Right renal cortex interstitium (tissue), 3 donors: ENCODE measurements at places on chromosomes 1 and 21.

DNA sequence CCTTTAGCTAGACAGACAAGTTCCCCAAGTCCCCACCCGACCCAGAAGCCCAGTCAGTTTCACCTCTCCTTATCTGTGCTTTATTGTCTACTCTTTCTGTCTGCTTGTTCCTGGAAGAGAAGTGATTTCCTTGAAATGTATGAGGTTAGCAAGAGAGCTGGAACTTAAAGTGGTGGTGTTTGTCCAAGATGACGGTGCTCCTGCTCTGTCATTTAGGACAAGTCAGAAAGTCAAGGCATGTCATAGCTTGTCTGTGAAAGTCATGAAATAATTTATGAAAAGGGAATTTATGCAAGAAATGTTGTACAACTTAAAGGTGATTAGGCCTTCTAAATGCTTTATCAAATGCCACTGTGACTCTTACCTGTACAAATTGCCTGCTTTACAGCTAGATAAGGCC is 178.1 kb downstream of the PLA2G4A start:
- no peak for DNase-seq

DNA sequence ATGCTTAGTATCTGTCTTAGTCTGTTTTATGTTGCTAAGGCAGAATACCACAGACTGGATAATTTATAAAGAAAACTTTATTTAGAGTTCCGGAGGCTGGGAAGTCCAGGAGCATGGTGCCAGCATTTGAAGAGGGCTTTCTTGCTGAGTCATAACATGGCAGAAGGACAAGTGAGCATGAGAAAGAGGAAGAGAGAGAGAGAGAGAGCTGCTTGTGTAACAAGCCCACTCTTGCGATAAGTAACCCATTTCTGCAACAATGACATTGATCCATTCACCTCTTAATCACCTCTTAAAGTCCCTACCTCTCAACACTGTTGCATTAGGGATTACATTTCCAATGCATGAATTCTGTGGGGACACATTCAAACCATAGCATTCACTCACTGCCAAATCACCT is 11.7 kb upstream of the MYOCOS start:
- DNase-seq = no peak

DNA sequence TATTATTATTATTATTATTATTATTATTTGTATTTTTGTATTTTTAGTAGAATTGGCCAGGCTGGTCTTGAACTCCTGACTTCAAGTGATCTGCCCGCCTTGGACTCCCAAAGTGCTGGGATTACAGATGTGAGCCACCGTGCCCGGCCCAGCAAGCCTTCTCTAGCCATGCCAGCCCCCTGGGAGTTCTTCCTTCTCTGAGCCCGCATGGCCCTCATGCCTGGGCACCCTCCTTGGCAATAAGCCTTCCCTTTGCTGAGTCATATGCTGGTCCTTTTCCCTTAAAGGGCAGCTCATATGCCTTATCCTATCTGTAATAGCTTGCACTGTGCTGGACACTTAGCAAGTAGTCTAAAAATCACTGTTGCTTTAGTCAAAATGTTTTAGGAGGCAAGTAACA is 8.5 kb upstream of the NBL1 start:
- DNase-seq = no peak

- DNase-seq = no peak
These were observed 83.4 kb downstream of the ASH1L start for GRCh38 chr1:155479205-155479604.

DNA sequence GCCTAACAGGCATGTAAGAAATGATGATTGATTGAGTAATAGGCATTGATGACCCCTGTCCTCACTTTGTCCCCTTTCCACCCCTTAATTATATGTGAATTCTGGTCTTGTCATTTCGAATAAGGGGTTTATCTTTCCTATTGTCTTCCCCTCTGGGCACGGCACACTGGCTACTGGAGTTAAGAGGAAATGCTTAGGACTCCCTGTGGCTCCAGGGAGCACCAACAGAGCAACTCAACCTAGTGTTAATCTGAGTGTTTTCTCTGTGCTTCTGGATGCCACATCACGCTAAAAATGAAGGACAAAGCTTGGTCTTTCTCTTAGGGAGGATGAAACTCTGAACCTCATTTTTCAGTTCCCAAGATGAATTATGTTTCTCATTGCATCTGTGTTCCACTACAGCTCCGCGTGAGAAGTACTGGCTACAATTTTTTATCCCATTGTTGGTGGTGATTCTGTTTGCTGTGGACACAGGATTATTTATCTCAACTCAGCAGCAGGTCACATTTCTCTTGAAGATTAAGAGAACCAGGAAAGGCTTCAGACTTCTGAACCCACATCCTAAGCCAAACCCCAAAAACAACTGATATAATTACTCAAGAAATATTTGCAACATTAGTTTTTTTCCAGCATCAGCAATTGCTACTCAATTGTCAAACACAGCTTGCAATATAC is 5.3 kb downstream of the FCER1A start:
- no peak for DNase-seq

DNA sequence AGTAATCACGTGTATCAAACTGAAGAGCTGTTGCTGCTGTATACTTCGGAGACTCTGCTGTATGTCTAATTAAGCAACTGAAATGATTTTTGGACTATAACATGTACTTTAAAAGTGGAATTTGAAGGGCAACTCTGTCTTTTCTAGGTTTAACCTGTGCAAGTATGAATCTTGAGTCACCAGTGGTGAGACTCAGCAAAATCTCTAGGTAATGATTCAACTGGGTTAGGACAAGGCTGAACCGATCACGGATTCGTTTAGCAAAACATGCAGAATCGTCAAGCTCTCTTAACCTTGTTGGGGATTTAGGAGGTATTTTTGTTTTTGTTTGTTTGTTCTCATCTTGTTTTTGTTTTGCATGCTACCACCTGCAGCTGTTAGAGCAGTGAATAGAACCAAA is 149.6 kb downstream of the CYYR1 start:
- no peak for DNase-seq

- no peak for DNase-seq
These were observed 410.5 kb downstream of the LMO4 start for GRCh38 chr1:87739141-87739540.
